Spleen (tissue), 13 donors: ENCODE measurements at places on chromosomes 12 and 14. TPM values are rescaled to one million over a fixed set of nuclear protein-coding genes. Genes with fewer than 3 reads are reported as not detected.

ASB2 gene
- total RNA-seq: 14.5 TPM

CDH24 gene
- 9.4 TPM for total RNA-seq

SERPINA9 gene
- total RNA-seq: not detected

OAS2 gene
- total RNA-seq: 43.3 TPM

HOXC9 gene
- total RNA-seq: not detected

HOTAIR gene
- not detected for total RNA-seq

- H3K36me3 ChIP-seq: no peaks in the 10 kb centered on the region
- H3K4me3 ChIP-seq: no peak overlapping the region
- H3K27ac ChIP-seq: no peak overlapping the region
- no peaks in the 10 kb centered on the region for H3K27me3 ChIP-seq
- peaks cover 24% of the 10 kb centered on the region for H3K4me1 ChIP-seq
Measured at GRCh38 chr12:116122628-116123027, 154.9 kb downstream of the MED13L start.

DNA sequence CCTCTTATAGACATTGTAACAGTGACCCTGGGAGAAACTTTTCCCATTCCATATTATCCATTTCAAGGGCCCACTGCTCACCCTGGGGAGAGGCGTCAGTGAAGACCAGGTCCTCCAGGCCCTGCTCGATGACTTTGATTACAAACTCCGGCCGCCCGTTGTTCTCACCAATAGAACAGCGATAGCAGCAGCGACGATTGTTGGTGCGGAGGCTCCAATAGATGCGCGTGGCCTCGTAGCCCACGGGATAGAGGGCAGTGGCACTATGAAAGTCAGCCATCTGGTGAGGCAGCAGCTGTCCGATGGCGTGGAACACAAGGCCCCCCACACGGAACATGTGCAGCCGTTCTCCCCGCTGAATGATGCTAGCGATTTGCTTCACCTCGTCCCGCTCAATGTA is 7.5 kb upstream of the PRKAG1 start:
- no peak overlapping the region for H3K27ac ChIP-seq
- H3K4me3 ChIP-seq: no peak overlapping the region
- no peaks in the 10 kb centered on the region for H3K4me1 ChIP-seq
- H3K36me3 ChIP-seq: no peaks in the 10 kb centered on the region

GRCh38 chr14:59228421-59228820 is 40.0 kb downstream of the DAAM1 start:
- no peaks in the 10 kb centered on the region for H3K27me3 ChIP-seq
- no peak overlapping the region for H3K4me3 ChIP-seq
- no peaks in the 10 kb centered on the region for H3K36me3 ChIP-seq
- H3K4me1 ChIP-seq: peaks cover 3% of the 10 kb centered on the region

DNA sequence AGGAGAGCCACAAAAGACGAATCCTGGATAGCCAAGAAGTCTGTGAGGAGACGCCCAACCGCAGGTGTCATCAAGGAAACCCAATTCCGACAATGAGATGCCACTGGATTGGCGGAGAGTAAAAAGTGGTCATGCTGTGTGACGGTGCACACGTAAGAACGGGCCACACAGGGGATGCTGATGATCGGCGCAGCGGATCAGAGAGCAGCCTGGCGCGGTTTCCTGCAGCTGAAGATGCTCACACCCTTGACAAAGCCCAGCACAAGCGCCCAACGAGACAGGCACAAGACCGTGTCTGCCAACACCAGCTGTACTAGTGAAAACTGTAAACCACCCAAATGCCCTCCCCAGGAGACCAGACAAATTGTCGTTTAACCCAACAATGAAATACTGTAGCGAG is 55.8 kb downstream of the CCDC85C start:
- H3K4me1 ChIP-seq: peaks cover 17% of the 10 kb centered on the region
- H3K4me3 ChIP-seq: no peak overlapping the region
- no peak overlapping the region for H3K27ac ChIP-seq
- H3K27me3 ChIP-seq: no peaks in the 10 kb centered on the region
- DNase-seq: no peak
- H3K36me3 ChIP-seq: no peaks in the 10 kb centered on the region

- H3K27me3 ChIP-seq: no peaks in the 10 kb centered on the region
- DNase-seq: no peak
- H3K4me1 ChIP-seq: no peaks in the 10 kb centered on the region
Measured at GRCh38 chr14:72630374-72630773, 263.5 kb downstream of the DPF3 start.
